CD4-positive, alpha-beta memory T cell (primary cell): ENCODE measurements at places on chromosomes 16 and 17. TPM values are rescaled to one million over a fixed set of nuclear protein-coding genes. Genes with fewer than 3 reads are reported as not detected.

GRCh38 chr17:55436224-55437158 lies 14.9 kb upstream of the MMD start:
- DNase-seq, result no peak

The C16orf89 gene
- not detected for total RNA-seq

- DNase-seq, result peak; percentile 20
Measured at GRCh38 chr17:73203788-73204479, 11.1 kb downstream of the COG1 start.

The TERB1 gene
- 0.83 TPM for total RNA-seq

GRCh38 chr16:14100825-14101224 lies 29.7 kb downstream of the MRTFB start:
- DNase-seq, result no peak

The OTOA gene
- 0.11 TPM for total RNA-seq

DNA sequence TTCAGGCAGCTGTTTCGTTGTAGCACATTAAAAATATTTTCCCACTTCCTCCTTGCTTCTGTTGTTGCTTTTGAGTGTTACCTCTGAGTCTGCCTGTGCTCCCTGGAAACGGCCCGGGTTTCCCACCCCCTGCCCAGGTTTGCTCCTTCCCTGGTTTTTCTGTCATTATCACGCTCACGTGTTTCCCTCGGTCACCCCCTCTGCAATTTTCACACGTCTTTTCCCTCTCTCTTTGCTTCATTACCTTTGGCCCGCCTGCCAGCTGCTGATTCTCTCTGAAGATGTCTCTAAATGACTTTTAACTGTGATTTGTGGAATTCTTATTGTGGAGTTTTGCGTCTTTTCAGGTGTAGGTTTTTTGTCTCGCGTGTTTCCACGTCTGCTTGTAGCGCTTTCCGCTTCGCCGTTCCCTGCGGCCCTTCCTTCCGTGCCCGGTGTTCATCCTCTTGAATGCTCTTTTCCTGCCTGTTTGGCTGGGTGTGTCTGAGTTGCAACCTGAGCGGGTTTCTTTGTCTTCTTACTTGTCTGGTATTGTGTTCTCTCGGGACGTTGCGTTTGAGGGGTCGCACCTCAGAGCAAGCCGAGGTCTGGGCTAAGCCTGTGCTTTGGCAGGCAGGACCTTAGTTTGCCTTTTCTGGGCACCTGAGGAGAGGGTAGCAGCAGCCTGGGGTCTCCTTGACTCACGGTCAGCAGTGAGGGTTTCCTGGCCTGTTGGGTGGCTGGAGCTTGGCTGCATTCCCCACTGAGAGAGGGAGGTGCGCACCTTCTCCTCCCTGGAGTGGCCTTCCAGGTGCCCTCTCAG lies 96.3 kb upstream of the ZNF750 start:
- DNase-seq, result no peak

The DVL2 gene
- total RNA-seq, result 75.1 TPM

DNA sequence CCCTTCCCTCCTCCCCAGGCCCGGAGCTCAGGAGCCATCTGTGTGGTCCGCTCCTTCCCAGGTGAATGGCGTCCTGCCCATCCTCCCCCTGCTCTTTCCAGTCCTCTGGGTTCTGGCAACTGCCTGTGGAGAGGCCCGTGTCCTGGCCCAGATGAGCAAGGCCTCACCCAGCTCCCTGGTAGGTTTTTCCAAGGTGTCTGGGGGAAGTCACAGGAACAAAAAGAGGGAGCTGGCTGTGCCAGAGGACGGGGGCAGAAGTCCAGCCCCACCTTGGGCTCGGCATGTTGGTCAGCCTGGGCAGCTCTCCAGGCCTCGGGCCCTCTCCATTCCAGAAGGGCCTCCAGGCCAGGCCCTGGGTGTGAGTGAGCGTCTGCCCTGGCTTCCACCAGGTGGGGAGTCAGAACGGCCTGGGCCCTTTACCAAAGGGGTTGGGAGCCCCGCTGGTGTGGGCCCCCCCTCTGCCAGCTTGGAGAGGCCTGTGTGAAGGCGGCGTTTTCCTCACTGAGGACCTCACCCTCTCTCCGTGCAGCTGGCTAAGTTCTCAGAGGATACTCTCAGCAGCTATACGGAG lies 25.1 kb downstream of the CASKIN2 start:
- no peak for DNase-seq

GRCh38 chr17:48131216-48131824 lies 23.8 kb downstream of the SNX11 start:
- peak; percentile 58 for DNase-seq

DNA sequence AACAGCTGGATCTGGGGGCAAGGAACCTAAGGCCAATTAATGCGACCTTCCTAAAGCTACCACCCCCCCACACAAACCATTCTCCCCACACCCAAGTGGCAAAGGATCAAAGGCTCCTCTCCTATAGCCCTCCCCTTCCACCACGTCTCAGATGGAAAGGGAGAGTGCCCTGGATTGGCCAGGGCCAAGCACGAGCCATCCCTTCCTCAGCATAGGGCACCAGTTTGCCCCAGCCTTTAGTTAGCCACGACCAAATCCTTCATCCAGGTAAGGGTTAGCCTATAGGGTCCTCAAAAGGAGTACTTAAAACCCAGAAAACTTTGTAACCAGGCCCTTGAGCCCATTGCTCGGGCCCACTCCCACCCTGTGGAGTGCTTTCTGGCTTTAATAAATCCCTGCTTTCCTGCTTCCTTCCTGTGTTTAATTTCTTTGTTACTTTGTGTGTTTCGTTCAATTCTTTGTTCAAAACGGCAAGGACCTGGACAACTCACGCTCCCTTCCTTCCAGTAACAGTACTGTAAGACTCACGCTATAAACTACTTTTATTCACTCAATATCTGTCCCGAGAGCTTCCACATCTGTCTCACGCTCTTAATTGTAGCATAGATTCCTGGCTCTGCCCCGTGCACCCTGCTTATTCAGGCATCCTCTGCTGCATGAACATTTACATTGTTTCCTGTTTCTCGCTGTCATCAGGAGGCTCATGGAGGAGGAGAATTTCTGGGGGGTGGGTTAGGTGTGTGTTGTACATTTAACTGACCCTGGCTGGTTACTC lies 62.3 kb downstream of the TNFRSF13B start:
- no peak for DNase-seq

- DNase-seq, result no peak
Measured at GRCh38 chr16:28072087-28072486, 8.6 kb upstream of the GSG1L start.

The CD79B gene
- total RNA-seq, result 17.2 TPM
